ENCODE measurements at places on chromosomes 6 and 20.

- DNase-seq: no peak
Measured at GRCh38 chr20:10438217-10438616, 3.1 kb downstream of the SLX4IP start.

- DNase-seq: no peak
Measured at GRCh38 chr6:140062043-140063020, 687.9 kb upstream of the CITED2 start.

GRCh38 chr20:40689100-40689942 is at the start of gene MAFB:
MAFB (minus strand) TSS chr20:40689236; CDS start chr20:40688850, 386 bp downstream.
- DNase-seq: no peak

- no peak for DNase-seq
Measured at GRCh38 chr20:14454296-14454695, 116.9 kb upstream of the FLRT3 start.

GRCh38 chr6:137512757-137513605 is 18.8 kb upstream of the OLIG3 start:
- DNase-seq: no peak

DNA sequence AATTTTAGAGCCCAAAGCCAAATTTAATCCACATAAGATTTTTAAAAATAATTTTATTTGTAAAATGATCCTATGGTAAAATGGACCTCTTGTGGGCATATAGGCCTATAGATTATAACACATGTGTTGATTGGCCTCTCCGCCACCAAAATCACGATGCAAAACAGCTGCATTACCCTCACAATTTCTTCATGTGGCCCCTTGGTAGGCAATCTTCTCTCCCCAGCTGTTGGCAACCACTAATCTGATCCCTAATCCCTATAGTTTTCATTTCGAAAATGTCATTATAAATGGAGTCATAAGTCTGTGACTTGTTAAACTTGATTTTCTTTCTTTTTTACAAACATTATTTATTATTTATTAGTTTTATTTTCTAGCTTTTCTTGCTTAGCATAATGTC is 263.9 kb upstream of the SULF2 start:
- no peak for DNase-seq

GRCh38 chr20:18055261-18055660 is 2.5 kb downstream of the OVOL2 start:
- DNase-seq: no peak

GRCh38 chr20:23105193-23105592 is 19.1 kb upstream of the CD93 start:
- DNase-seq: no peak

Data from activated naive CD4-positive, alpha-beta T cell (primary cell).